Kidney epithelial cell (primary cell): ENCODE measurements at places on chromosomes 12 and 14. TPM values are rescaled to one million over a fixed set of nuclear protein-coding genes. Genes with fewer than 3 reads are reported as not detected.

Gene ATP2B1
- 36.3 and 45.9 TPM in 2 replicates for total RNA-seq

Gene PRPH
- 0.21 and 0.41 TPM in 2 replicates for total RNA-seq

DNA sequence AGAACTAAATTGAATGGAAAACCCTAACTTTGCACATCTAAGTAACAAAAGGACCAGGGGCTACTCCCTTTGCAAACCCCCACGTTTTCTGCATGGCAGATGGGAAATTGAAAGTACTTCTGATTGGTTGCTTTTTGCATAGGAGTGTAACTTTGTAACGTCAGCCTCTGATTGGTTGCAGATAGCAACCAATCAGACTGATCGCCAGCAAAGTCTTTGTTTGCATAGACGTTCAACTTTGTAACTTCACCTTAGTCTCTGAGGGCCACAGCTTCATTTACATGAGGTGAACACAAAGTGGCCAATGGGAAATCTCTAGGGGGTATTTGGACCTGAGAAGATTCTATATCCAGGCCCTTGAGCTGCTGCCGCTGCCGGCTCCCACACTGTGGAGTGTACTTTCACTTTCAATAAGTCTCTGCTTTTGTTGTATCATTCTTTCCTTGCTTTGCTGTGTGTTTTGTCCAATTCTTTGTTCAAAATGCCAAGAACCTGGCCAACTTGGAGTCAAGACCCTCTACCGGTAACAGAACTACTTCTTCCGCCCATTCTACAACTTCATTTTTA is 102.5 kb upstream of the PRICKLE1 start:
- no peak for DNase-seq

Gene SYCP3
- total RNA-seq: 0.07 TPM in 1 of 2 replicates, not detected in the other

DNA sequence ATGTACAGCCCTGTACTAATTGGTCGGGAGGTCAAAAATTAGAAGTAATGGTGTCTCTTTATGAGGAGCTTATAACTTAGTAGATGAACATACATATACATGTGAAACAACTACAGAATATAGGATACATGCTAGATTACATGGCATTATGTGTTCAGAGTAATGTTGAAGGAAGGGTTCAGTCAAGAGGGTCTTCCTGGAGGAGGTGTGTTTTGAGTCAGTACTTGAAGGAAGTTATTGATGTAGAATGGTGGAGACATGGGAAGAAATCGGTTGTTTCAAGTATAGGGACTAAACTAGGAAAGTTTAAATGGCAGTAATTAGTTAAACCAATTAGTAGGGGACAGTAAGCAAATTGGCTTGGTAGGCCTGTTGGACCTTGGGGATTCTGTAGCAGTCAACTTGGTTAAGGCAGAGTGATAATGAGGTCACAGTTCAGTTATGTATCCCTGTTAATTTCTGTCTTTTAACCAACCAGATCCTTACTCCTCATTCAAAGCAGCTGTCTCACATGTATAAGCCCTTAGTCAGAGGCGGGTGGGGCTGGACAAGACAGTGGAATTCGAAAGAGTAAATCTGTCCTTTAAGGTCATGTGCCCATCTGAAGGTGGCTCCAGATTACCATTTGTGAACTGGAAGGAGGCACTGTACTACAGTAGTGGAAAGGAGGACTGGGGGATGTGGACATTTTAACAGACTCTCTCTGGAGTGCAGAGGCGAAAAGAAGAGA is 3.5 kb upstream of the ANKRD52 start:
- DNase-seq: peak; percentile 69

Gene ACOT6
- not detected in 2 replicates for total RNA-seq

Gene ZNF605
- total RNA-seq: 6.6 and 14.4 TPM in 2 replicates

DNA sequence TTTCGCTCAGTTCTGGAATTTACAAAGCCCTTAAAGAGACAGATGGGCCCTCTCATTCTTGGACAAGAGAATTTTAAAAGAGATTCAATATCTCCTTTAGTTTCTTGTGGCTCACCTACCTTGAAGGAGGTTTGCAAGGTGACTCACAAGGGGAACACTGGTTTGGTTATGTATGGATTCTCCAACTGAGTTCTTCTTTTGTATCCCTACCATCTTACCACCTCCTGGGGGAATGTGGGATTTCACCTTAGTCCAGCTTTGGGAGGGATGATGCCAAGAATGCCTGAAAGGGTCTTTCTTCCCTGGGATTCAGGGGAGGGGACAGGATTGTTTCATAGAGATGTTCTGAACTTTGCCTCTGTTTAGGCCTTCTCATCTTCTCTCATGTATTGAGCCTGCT is 3.7 kb downstream of the PPP4R4 start:
- DNase-seq: no peak

DNA sequence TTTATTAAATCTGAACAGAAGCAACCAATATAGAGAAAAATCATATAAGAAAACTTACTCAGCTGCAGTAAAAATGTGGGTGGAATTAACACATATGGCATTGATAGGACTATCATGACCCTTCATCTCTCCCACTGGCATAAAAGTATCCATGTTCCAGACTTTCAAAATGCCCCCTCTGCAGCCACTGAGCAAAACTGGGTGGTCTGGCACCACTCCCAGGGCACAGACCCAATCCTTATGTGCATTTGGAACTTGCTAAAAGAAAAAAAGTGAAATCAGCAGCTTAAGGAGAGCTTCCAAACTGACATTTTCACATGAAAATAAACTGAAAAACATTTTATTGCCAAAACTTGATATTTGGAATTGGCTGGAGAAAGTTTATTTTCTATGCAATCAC is 141.5 kb downstream of the KIF21A start:
- no peak for DNase-seq

DNA sequence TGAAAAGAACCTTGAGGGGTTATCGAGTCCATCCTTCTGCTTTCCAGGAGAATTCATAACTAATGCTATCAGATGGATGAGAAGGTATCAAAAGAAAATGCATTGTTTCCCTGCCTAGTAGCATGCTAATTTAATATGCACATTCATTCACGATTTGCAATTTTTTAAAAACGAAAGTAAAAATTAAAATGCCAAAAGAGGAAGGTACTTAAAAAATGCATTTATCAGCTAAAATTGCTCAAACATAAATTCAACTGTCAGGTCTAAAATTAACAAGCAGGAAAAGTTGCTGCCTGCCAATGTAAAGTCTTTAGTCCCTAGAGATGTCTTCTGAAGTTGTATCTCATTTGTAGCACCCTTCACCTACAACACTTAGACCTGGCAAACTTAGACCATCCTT is 7.9 kb downstream of the ATF7 start:
- no peak for DNase-seq

Gene GLS2
- total RNA-seq: 2.3 and 3.3 TPM in 2 replicates

DNA sequence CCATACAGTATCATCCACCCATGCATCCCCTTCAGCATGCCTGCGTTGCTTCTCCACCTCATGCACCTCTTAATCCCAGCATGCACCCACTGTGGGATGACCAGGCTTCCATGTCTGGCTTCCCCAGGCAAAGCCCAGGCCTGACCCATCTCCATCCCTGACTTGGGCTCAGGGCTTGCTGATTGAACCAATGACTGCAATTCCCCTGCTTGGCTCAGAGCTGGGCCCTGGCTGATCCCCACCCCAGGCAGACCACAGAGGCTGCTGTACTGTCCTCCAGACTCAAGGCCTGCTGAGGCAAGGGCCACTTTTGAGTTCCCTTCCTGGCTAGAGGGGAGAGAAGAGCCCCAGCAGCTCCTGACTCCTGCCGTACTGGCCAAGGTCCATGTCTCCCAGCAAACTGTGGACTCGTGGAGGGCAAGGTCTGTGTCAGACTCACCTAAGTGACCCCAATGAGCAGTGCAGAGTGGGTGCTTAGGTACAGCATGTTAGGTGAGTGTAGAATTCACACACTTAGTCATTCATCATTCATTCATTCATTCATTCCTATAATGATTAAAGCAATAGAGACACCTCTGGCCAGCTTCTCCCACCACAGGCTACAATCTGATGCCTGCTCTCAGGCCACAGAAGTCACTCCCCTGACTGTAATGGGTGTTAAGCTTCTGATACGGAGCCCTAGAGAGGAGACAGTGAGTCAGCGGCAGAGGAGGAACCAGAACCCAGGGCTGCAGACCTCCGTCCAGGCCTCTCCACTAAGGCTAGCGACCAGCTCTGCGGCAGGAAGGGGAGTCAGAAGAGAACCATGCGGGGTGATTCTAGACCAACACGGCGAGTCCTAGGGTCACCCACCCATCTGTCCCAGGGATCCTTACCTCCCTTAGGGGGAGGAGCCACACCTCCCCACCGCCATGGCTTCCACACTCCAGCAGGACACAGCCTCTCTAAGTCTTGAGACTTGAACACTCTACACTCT is 2.9 kb downstream of the BEGAIN start:
- no peak for DNase-seq

Gene DPF3
- total RNA-seq: 0.79 TPM in 1 of 2 replicates, not detected in the other

GRCh38 chr14:33908540-33909223 is 42.2 kb downstream of the EGLN3 start:
- DNase-seq: no peak
